ENCODE measurements at places on chromosomes 7 and 10.

DNA sequence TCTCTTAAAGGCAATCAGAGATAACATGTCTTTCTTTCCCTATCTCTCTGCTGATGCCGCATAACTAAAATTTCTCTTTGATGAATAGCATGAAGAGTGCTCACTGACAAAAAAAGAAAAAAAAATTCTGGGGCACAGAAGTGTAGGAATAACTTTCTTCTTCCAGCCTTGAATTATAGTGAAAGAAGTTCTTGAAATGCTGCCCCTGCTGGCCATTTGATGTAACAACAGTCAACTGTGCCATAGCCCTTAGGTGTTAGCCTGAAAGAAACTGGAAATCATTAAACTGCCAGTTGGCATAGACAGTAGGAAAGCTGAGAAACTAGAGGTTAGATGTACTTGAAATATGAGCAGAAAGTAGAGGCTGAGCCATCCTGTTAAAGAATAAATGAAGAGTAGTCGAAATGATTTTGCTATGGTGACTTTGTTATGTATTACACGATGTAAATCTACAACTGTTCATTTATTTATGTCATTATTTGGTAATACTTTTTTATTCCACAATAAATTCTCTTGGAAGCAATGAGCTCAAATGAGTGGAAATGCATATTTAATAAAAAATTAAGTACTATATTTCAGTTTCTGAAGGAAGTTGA lies 48.3 kb upstream of the FAM171A1 start:
- DNase-seq = no peak

GRCh38 chr10:124200011-124200410 lies 106.6 kb upstream of the CHST15 start:
- no peak for DNase-seq

DNA sequence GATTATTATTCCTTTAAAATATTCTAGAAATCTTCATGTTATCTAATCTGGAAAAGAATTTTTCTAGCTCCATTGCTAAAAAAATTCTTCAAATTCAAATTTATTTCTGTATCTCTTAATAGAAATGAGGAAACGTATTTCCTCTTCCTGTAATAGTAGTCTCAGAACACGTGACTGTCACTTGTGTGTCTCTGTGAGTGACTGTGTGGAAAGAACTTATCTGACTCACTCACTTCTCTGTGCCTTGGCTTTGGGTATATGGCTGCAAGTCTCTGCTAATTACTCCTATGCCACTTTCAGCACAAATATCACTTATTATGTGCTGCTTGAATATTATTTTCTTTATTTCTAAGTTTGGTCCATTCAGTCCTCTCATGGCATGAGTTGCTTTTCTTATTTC lies 132.7 kb downstream of the CNTNAP2 start:
- DNase-seq = no peak

- DNase-seq = no peak
Observed at GRCh38 chr7:88091988-88092675, 127.7 kb downstream of the SRI start.

DNA sequence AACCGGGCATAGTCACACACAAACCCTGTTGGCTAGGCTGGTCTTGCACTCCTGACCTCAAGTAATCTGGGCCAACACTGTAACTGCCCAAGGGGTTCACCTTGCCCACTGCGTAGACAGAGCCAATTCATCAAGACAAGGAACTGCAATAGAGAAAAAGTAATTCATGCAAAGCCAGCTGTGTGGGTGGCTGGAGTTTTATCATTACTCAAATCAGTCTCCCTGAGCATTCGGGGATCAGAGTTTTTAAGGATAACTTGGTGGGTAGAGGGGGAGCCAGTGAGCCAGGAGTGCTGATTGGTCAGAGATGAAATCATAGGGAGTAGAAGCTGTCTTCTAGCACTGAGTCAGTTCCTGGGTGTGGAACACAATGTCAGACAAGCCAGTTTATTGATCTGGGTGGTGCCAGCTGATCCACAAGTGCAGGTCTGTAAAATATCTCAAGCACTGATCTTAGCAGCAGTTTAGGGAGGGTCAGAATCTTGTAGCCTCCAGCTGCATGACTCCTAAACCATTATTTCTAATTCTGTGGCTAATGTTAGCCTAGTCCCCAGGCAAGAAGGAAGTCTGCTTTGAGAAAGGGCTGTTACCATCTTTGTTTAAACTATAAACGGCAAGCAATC lies 15.6 kb upstream of the FXYD4 start:
- no peak for DNase-seq

- no peak for DNase-seq
Observed at GRCh38 chr10:5486853-5487235, 12.5 kb downstream of the CALML5 start.

GRCh38 chr7:27950123-27950522 lies 210.2 kb downstream of the TAX1BP1 start:
- DNase-seq = no peak

DNA sequence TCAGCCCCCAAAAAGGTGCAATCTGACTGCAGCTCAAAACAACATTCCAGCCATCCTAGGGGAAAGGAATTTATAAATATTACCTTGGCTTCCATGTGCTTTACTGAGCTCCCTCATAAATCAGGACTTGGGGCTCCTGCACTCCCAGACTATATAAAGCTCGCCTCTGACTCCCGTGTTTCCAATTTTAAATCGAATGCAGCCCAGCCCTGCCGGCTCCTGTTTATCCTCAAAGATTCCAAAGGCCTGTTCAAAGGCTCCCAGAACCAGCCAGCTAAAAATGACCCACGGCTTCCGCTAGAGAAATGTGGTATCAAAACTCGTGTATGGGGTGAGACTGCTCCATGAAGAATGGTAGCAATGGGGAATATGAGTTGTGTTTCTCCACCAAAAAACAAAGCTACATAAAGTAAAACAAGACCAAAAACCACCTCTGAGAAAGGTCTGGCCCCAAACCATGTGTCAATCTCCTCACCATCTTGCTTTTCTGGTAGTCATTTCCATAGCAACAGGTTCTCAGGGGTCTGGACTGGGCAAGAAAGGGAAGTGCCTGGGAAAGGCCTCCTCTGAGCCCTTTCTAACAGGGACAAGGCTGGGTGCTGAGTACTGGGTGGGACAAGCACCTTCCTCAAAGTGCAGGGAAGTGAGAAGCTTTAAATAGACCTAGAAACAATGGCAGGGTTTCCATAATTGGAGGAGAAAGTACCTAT lies 5.1 kb downstream of the CALML3 start:
- no peak for DNase-seq

GRCh38 chr10:125606414-125607010 lies 76.5 kb downstream of the TEX36 start:
- DNase-seq = no peak

- no peak for DNase-seq
Observed at GRCh38 chr7:12653518-12653917, 33.9 kb upstream of the ARL4A start.

DNA sequence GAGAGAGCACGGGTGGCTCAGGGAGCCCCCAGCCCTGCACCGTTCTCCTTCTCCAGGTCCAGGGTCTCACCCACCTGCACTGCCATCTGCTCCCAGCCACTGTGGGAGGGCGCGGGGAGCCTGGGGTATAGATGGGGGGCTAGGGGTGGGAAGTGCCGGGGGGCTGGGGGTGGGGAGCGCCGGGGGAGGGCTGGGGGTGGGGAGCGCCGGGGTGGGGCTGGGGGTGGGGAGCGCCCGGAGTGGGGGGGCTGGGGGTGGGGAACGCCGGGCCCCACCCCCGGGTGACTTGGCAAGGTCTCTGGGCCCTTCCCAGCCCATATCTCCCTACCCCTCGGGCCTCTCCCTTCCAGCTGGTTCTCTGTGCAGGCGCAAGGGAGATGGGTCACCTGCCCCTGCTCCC lies at the start of gene GRIFIN:
GRIFIN (minus strand) TSS at position 101 of the 400 bp plus-strand sequence; CDS start at position 86, 15 bp downstream.
- no peak for DNase-seq

GRCh38 chr7:28478656-28479055 lies 66.3 kb downstream of the CREB5 start:
- no peak for DNase-seq

DNA sequence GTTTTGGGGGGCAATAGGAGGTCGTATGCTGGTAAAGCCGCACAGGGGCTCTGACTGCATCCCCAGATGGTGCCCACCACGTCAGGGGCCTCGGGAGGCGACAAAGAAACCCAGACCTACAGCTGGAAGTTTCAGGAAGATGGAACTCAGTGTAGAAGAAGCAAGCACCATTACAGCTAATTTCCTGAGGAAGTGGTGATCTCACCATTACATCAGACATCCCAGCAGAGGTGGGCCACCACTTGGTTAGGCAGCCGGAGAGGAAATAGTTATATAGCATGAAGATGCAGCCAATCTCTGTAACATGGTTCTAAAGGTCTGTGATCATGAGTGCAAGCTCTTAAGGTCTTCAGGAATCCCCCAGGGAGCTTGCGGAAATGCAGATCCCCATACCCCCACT lies 127.3 kb upstream of the PCBD1 start:
- no peak for DNase-seq

DNA sequence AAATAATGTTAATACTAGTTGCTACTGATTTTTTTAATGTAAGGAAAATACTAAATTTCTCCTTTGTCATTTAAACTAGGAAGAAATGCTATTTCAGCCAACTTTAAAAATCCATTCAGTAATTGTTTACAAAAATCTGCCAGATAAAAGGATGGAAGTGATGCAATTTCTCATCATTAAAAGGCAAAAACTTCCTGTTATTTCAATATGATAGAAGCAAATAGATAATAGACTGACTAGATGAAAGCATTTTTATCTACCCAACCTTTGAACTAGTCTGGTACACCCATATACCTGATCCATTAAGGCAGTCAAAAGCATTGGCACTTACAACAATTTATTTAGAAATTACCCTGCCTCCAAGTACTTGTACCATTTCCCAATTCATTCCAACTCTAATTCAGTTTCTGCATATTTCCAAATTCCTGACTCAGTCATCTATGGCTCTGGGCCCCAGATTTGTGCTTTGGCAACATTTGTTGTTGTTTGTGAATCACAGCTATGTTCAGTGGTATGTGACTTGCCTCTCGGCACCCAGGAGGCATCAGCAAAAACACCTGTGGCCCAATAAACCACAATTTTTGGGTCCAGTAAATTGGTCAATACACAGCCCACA lies 482.6 kb upstream of the SEMA3A start:
- DNase-seq = no peak

DNA sequence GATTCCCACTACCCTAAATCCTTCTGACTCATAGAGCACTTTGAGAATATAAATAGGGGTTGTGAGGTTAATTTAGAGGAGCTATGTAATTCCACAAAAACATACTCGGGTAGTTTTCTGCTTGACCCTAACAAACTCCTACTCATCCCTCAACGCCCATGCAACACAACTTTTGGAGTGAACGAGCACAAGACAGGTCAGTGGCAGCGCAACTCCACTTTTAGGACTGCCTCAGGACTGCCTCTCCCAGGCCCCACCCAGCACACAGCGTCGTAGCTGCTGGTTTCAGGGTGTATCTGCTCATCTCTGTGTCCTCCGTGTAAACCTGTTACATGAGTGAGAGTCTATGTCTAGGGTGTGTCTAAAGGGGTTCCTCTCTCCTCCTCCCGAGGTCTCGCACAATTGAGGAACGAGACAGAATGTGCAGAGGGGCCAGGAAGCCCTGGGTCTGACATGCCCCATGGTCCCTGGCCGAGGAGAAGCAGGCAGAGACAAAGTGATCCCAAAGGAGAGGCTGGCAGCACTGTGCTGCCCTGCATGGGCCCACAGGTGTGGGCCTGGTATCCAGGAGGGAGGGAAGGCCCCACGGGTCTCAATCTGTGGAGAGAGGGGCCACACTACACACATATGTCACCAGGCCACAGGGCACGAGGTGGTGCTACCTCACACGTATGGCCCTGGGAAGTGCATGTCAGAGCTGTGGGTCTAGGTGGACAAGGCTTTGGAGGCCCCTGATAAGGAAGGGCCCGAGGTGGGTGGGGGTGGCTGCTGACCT lies 45.5 kb downstream of the CAMK2B start:
- no peak for DNase-seq

DNA sequence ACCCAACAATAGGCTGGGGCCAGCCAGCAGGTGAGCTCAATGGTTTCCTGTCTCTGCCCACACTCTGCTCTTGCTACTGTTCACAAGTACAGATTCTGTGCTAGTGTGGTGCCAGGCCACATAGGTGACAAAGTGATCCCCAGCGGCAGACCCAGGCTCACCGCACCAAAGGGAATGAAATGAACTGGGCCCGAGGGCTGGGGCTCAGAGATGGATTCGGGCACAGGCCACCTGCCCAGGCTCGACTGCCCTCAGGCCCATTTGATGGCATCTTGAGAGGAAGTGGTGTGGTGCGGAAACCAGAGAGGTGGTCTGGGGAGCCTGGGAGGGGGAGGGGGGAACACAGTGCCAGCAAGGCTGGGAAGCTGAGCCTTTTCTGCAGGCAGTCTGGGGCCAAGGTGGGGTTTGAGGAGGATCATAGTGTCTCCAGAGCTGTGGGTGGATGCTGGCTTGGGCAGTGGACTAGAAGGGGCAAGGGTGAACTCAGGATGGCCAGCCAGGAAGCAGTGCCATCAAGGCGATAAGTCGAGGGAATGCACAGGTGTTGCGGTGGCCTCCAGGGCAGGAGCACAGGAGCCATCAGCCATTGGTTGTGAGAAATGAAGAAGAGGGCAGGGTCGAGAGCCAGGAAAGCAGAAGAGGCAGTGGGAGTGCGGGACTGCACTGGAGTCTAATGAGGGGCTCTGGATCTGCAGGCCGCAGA lies 85.2 kb downstream of the ARHGAP22 start:
- DNase-seq = no peak

GRCh38 chr7:132232406-132232805 lies 343.9 kb downstream of the PLXNA4 start:
- no peak for DNase-seq

GRCh38 chr10:16049050-16049449 lies 188.7 kb upstream of the MINDY3 start:
- no peak for DNase-seq

- DNase-seq = no peak
Observed at GRCh38 chr7:80450621-80451308, 61.1 kb downstream of the GNAT3 start.

GRCh38 chr10:11142777-11143176 lies 125.1 kb downstream of the CELF2 start:
- DNase-seq = no peak

GRCh38 chr7:151812967-151813366 lies 63.9 kb downstream of the PRKAG2 start:
- DNase-seq = no peak

DNA sequence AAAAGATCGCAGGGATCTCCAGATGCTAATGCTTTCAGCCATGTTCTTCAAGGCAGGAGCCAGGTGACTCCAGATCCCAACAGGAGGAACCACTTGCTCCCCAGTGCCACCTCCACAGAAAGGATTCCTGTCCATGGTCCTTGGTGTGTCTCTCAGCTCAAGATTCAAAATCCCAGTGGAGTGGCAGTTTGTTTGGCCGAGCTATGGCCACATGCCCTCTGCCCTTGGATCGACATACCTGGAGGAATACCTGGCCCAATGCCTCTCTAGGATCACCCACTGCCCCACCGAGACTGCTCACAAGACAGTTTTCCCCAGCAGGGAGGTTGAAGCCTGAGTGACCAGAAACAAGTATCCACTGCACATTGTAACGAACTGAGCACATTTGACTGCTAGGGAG lies 3.9 kb upstream of the GPRIN2 start:
- DNase-seq = no peak

Data from stimulated activated CD8-positive, alpha-beta memory T cell treated with anti-CD3 and anti-CD28 coated beads, Interleukin-15, amount 100 ng/mL, for 48 hours (primary cell).